Pericardium fibroblast (primary cell): ENCODE measurements at places on chromosomes 12 and 14. TPM values are rescaled to one million over a fixed set of nuclear protein-coding genes. Genes with fewer than 3 reads are reported as not detected.

The PTHLH gene
- 0.35 and 0.60 TPM in 2 replicates for total RNA-seq

The HSP90AA1 gene
- 190 and 196 TPM in 2 replicates for total RNA-seq

The TSPAN19 gene
- not detected in 2 replicates for total RNA-seq

The ARHGAP9 gene
- 0.23 TPM in 1 of 2 replicates, not detected in the other for total RNA-seq

The PRB2 gene
- total RNA-seq = not detected in 2 replicates

The DPPA3 gene
- total RNA-seq = not detected in 2 replicates

The TMEM52B gene
- 0.17 and 0.82 TPM in 2 replicates for total RNA-seq

The HOXC5 gene
- 5.1 TPM in 1 of 2 replicates, not detected in the other for total RNA-seq

The SYNE2 gene
- 30.3 and 35.0 TPM in 2 replicates for total RNA-seq

The PTPRB gene
- total RNA-seq = 0.60 and 0.70 TPM in 2 replicates

The RNASE2 gene
- not detected in 2 replicates for total RNA-seq

The SMAGP gene
- total RNA-seq = 13.7 and 22.2 TPM in 2 replicates

The FOXG1 gene
- 0.17 TPM in 1 of 2 replicates, not detected in the other for total RNA-seq

The SCAF11 gene
- 54.1 and 79.8 TPM in 2 replicates for total RNA-seq

The CAPZA3 gene
- not detected in 2 replicates for total RNA-seq
